Transverse colon (tissue), 4 donors: ENCODE measurements at places on chromosomes 3 and 15. TPM values are rescaled to one million over a fixed set of nuclear protein-coding genes. Genes with fewer than 3 reads are reported as not detected.

The CHRFAM7A gene
- total RNA-seq, result 0.96 TPM

The CTSH gene
- 55.8 TPM for total RNA-seq

The ADAMTS17 gene
- 8.9 TPM for total RNA-seq

The PCCB gene
- total RNA-seq, result 38.1 TPM

The SLC24A1 gene
- 6.0 TPM for total RNA-seq

The PIGZ gene
- total RNA-seq, result 155 TPM

The MESP2 gene
- 0.64 TPM for total RNA-seq

The CCDC54 gene
- total RNA-seq, result not detected

The GRIP2 gene
- not detected for total RNA-seq

The MINAR1 gene
- total RNA-seq, result 0.40 TPM

The ARHGAP11A gene
- 2.3 TPM for total RNA-seq

The MASP1 gene
- 8.7 TPM for total RNA-seq

The STAB1 gene
- total RNA-seq, result 152 TPM

The AHSG gene
- not detected for total RNA-seq

The SNX22 gene
- total RNA-seq, result 2.2 TPM

The MYNN gene
- 7.0 TPM for total RNA-seq

The CD200 gene
- total RNA-seq, result 4.1 TPM

The GABRG3 gene
- not detected for total RNA-seq

The TMC3 gene
- total RNA-seq, result not detected

The CNTN4 gene
- total RNA-seq, result 49.0 TPM

The SLC51A gene
- total RNA-seq, result 56.3 TPM

The NLGN1 gene
- total RNA-seq, result not detected

The CERS3 gene
- not detected for total RNA-seq

The GP5 gene
- total RNA-seq, result not detected

The SAXO2 gene
- 0.20 TPM for total RNA-seq

The GXYLT2 gene
- 4.6 TPM for total RNA-seq

The GPR176 gene
- 10.9 TPM for total RNA-seq

The CAMK2N2 gene
- not detected for total RNA-seq

The RBSN gene
- total RNA-seq, result 25.9 TPM

The C3orf52 gene
- 26.9 TPM for total RNA-seq

The BRK1 gene
- 37.0 TPM for total RNA-seq

The EOMES gene
- total RNA-seq, result 0.27 TPM

The GOLGA6D gene
- not detected for total RNA-seq

The COL6A5 gene
- total RNA-seq, result not detected

The ITIH1 gene
- total RNA-seq, result not detected

The TUSC7 gene
- total RNA-seq, result not detected

The CHRNB4 gene
- total RNA-seq, result 0.27 TPM

The DLEC1 gene
- total RNA-seq, result 1.9 TPM

The MYRIP gene
- 3.8 TPM for total RNA-seq

The APEH gene
- 108 TPM for total RNA-seq

The CHRD gene
- 2.7 TPM for total RNA-seq

The P2RY12 gene
- not detected for total RNA-seq

The BUB1B gene
- total RNA-seq, result 1.4 TPM

The NEIL1 gene
- total RNA-seq, result 101 TPM

The FSIP1 gene
- 5.6 TPM for total RNA-seq

The LXN gene
- 22.2 TPM for total RNA-seq
